Renal cortical epithelial cell (primary cell): ENCODE measurements at places on chromosomes 13 and 19.

DNA sequence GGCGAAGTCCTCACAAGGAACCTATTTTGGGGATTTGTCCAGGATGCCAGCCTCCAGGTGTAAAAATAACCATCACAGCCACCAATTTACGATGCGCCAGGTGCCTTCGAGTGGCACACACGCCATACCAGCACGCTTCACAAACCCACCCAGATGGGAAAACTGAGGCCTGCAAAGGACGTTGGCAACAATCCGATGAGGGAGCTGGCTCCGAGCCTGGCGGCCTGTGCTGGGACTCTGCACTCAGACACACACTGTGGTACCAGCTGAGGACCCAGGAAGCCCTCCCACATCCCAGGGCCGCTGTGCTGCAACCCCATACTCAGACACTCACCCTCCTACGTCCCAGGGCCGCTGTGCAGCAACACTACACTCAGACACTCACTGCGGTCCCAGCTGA, 65.0 kb upstream of the C13orf46 start:
- DNase-seq, result no peak

DNA sequence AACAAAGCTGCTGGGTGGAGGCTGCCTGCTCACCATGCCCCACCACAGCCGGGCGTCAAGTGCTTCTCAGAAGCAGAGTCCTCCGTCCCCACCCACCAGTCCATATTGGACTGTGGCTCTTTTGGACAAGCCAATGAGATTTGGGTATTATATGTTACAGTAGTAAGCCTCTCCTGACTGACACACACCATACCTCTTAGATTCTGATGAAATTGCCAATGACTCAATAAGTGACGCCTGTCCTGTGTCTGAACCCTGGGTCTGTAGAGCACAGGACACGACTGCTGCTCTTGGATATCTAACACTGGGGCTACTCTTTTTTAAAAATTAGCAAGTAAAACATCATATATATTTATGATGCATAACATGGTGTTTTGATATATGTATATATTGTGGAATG, 44.8 kb upstream of the UBAC2 start:
- DNase-seq, result no peak

DNA sequence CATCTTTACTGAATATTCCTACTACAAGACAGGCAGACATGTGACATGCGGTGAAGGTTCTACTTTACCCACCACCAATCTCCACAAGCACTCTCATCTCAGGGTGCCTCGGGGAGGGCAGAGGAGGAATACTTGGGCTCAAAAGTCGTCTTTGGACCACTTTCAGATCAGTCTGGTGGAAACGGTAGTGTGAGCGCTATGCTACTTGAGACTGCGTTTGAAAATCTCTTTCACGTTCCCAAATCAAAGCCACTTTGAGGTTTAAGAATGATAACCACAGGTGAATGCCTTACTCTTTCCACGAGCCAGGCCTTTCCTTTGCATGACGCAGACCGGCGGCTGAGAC, 1.5 kb upstream of the SOX1 start:
- DNase-seq, result no peak

- no peak for DNase-seq
Measured at GRCh38 chr13:105442040-105442439, 1093.4 kb downstream of the EFNB2 start.

GRCh38 chr19:29491995-29492577, 33.7 kb upstream of the VSTM2B start:
- DNase-seq, result no peak

- DNase-seq, result no peak
Measured at GRCh38 chr13:75123428-75123827, 358.5 kb downstream of the TBC1D4 start.

DNA sequence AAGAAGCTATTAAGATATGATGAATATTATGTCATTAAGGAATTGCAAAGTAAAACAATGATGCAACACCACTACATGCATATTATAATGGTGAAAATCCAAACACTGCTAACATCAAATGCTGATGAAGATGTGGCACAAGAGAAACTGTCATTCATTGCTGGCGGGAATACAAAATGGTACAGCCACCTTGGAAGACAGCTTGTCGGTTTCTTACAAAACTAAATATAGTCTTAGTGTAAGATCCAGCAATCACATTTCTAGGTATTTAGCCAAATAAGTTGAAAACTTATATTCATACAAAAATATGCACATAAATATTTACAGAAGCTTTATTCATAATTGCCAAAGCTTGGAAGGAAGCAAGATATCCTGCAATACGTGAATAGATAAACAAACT, 114.9 kb upstream of the EDNRB start:
- no peak for DNase-seq

- peak; percentile 43 for DNase-seq
Measured at GRCh38 chr19:50537769-50538230, 24.1 kb upstream of the ASPDH start.

GRCh38 chr19:52962394-52963246, at the start of gene ZNF816:
ZNF816 (minus strand) TSS chr19:52962881; CDS start chr19:52956089, 6,792 bp downstream.
- peak; percentile 77 for DNase-seq

DNA sequence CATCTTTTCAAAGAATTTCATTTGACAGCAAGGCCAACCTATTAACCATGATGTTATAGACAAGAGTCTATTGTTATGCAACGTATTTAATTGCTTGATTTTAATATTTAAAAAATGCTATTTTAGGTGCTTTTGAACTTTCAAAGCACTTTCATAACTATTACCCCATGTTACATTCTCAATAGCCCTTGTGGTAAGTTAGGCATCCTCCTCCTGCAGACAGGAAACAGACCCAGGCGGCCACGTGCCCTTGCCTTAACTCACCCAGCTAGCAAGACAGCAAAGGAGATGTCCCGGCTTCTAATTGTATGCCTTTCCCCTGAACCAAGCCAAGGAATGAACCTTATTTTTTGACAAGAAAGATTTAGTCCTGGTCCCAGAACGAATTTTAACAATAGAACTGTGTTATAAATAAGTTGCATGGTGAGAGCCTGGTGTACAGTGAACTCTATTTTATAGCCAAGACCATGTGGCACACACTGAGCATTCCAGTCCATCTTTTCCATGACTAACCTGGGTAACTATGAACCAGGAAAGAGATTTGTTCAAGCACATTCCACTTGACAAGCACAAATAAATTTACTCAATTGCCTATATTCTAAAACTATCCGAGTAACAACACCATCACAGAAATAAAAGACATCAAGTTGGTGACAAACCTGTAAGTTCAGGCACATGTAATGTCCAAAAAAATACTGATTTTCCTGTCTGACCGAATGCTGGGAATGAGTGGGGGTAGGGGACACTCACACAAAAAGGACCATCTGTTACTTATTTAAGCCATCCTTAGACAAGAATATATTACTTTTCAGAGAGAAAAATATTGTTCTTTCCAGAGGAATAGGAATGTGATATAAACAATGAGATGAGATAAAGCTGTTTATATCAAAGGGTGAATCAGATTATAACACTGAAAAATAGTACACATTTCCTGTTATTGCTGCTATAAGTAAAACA, 163.0 kb downstream of the EFNB2 start:
- DNase-seq, result peak; percentile 79

DNA sequence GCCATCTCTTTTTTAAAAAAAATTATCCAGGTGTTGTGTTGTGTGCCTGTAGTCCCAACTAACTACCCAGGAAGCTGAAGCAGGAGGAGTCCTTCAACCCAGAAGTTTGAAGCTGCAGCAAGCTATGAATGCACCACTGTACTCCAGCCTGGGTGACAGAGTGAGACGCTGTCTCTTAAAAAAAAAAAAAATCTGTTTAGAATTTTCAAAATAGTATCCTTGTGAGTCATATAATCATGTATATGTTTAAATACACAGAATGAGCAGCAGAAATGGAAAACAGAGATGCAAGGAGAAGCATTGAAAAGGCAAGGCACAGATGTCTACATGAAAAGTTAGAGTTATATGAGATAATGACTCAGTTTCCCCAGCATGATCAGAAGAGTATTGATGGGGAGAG, 31.2 kb downstream of the SYDE1 start:
- no peak for DNase-seq

- no peak for DNase-seq
Measured at GRCh38 chr19:46521241-46521868, 25.7 kb upstream of the PNMA8B start.

DNA sequence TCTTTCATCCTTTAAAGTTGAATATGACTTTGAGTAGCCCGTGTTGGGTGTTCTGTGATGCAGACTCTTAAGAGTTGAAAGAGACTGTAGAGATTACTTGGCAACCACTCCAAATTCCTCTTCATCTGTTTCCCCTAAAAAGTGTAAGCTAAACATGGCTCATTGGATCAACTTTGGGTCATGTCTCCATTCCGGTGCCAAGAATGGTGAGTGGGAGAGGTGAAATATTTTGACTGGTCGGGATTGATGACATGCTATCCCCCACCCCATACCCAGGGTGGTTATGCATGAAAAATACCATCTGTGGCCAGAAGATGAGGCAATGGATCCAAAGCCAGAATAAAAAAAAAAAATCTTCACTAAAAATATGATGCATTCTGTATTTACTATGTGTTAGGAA, 281.3 kb upstream of the SOX21 start:
- no peak for DNase-seq

DNA sequence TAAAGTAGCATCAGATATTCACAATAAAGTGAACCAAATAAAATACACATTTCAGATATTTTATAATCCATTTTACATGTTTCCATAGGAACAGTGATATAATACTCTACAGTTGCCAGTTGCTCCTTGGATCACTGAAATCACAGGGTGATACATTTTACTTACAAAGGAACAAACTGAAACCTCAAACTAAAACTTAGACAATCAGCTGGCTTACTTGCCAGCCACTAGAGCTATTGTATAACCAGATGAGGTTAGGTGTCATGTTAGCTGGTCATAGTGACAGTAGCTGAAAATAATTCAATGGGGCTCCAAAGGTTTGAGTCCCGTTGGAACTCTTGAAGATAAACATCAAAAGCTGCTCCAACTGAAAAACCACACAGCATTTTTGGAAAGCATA, 274.6 kb downstream of the ITGBL1 start:
- DNase-seq, result peak; percentile 83

DNA sequence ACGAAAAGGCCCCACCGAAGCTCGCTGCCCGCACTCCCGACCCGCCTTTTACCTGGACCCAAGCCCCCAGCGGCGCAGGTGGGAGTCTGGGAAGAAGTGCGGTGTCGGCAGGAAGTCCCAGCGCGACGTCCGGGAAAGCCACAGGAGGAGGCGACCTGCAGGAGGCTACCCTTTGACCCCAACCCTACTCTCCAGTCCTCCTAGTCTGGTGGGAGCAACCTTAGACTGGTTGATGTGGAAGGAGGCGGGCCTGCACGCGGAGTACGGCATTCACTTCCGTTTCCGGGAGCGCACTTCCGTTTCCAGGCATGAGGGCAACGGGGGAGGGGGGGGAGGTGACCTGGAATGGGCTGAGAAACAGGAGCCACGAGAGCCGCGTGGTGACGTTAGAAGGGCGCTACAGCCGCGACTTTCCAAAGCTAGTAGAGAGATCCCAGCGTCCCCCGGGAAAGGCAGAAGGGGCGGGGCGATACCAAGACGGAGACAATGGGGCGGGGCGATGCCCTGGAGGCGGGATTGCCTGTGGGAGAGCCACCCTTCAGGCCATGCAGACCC, 28.5 kb downstream of the ZNF266 start:
- peak; percentile 41 for DNase-seq

DNA sequence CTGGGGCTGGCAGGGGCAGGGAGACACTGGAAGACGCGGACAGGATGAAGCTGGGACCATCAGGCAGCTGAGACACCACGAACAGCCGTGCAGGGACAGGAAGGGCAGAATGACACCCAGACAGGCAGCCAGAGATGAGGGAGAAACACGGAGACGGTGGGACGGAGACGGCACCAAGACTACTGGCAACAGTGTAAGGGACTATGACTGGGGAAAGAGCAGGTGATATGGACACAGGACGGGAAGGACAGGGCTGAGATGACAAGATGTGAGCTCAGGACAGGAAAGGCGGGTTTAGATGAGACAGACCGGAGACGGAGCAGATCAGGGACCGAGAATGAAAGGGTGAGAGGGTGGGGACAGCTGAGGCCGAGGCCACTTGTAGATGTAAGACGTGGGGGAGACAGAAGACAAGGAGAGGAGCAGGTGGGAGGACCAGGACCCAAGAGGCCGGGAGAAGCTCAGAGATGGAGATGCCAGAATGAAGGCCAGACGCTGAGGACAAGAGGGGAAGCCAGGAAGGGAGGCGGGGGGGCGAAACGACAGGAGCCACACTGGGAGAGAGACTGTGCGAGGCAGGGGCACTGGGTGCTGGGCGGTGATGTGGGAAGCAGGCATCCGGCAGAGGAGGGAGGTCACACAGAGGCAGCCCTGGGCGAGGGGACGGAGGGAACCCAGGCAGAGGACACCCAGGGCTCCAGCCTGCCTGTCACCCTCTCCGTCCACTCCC, 17.5 kb upstream of the EHD2 start:
- DNase-seq, result no peak

DNA sequence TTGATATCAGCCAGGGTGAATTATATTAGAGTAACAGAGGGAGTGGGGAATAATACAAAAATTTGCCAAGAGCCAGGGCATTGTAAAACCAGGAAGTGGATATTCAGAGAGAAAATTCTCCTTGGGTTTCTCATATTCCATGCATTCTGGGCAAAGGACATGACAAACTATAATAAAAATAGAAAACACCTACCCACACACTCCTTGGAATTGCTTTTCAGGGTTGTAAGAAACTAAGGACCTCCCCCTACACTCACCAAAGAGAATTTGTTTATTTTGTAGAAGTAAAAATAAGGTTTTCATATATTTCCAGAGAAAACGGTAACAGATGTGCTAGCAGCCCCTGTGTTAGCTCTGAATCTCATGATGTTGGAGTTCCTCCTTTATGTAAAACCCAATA, 649.6 kb downstream of the SLITRK1 start:
- no peak for DNase-seq

DNA sequence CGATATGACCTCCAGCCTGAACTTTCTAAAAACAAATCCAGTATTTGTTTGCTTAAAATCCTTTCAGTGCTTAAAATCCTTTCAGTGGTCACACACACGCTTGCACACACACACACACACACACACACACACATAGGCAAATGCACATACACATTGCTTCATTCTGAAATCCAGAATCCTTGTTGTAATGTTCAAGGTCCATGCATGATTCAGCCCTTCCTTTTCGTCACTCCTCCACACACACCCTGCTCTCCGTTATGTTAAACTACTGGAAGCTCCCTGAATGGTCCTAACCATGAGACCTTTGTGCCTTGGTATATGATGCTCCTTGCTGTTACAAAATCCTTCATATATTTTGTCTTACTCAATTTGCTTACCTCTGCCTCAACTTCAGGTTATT, 44.9 kb downstream of the SERTM1 start:
- DNase-seq, result peak; percentile 4

- no peak for DNase-seq
Measured at GRCh38 chr13:35478271-35479037, 2.0 kb upstream of the MAB21L1 start.

DNA sequence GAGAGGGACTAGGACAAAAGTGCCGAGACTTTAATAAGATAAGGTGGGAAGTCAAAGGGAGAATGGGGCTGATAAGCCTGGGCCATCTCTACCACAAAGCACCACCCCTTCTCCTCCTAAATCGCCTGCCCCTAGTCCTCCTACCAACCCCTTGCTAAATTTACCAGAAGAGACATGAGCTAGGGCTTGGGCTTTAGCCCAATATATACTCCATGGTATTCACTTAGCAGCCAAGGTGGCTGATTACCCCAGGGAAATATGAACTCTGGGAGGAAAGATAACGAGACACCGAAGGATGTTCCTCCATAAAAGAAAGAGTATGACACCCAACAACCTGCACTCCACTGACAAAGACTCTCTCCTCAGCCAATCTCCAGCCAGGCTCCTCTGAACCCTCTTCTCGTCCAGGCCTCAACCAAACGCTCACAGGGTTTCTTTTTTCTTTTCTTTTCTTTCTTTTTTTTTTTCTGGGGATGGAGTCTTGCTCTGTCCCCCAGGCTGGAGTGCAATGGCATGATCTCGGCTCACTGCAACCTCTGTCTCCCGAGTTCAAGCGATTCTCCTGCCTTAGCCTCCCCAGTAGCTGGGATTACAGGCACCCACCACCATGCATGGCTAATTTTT, 610.2 kb downstream of the UQCRFS1 start:
- DNase-seq, result no peak
